Stimulated activated naive CD8-positive, alpha-beta T cell treated with anti-CD3 and anti-CD28 coated beads, Interleukin-15, amount 100 ng/mL, for 72 hours (primary cell): ENCODE measurements at places on chromosomes 16 and 17.

GRCh38 chr16:80990978-80991377, 15.7 kb downstream of the CMC2 start:
- no peak for DNase-seq

- DNase-seq, result no peak
Measured at GRCh38 chr16:66699898-66700297, 3.4 kb upstream of the CMTM4 start.

DNA sequence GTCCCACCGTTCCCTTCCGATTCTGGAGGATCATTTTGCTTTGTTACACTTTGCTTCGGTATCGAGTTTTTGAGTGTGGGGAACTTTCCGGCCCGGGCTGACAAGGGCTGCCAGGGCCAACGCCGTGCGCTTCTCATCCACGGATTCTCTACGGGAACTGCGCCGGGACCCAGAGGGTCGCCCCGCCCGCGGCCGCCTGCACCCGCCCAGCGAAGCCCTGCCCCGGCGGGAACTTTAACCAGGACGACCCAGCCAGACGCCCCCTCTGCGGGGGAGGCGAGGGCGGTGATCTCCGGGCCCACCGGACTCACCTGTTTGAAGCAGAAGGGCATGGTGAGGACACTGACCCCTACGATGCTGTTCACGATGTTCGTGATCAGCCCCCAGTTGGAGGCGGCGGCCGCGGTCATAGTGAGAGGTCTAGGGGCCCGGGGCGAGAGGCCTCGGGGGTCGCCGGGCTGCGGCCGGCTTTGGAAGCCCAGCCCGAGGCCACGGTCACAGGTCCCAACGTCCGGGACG, 536 bp downstream of the SLC38A10 start:
- no peak for DNase-seq

- no peak for DNase-seq
Measured at GRCh38 chr16:21222495-21223337, 10.8 kb upstream of the ANKS4B start.

GRCh38 chr17:47902039-47902744, 6.2 kb downstream of the SP2 start:
- DNase-seq, result no peak

DNA sequence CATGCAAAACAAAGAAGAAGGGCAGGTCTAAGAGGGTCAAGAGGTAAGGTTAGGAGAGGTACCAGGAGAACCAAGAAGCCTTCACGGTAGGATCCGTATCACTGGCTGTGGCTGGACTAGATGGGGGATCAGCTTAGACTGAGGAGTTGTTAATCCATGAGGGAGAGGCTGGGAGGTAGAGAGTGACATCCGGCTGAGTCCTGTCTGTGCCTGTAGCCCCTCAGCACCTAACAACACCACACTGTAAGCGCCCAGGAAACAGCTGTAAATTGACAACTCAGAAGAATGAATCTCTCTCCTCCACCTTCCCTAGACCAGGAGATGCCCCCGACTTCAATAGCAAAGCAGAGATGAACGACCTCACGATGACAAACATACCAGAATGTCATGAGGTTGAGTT, 199.4 kb upstream of the RPL38 start:
- DNase-seq, result no peak

DNA sequence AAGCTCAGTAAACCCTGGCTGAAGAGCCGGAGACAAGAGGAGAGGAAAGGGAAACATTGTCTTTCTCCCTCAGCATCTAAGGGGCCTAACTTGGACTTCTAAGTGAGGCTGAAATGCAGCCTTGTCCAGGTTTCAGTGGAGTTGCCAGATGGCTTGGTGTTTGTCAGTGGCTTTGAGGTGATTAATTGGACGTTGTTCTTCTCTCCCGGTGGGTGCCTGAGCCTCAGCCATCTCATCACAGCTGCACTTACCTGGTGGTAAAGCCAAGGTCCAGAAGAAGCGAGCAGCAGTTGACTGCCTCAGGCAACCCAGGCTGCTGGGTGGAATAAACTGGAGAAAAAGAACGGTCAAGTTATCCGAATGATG, 202.2 kb upstream of the NLRP1 start:
- no peak for DNase-seq

DNA sequence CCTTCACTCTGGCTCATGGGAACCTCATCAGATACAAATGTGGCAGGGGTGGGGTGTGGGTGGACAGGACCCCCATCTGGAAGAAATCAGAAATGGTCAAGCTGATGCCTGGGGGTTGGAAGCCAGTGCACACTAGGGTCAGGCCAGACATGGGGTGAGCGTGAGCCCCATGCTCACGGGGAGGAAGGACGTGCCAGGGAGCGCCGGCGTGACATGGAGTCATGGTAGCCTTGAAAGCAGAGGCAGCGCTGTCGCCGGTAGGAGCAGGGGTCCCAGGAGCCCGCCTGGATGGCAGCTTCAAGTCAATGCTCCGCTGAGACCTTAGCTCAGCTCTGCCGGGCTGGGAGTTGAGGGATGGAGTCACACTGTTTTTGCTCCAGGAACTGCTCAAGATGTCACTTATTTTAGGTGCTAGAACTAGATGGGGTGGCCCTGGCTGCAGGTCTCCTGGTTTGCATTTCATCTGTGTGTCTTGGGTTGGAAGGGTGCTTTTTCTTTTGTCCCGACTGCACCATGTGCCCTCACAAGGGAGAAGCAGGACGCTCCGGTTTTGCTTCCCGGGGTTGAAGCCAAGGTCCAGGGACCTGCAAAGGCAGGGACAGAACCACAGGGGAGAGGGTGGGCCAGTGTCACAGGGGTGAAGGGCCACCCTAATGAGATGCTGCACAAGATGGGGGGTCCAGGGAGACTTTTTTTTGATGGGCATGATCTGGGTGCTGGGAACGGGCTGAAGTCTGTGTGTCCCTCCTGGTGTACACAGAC, 51.4 kb downstream of the USP22 start:
- DNase-seq, result no peak

GRCh38 chr16:89409161-89409711, 81.1 kb downstream of the ANKRD11 start:
- DNase-seq, result peak; percentile 34
